ENCODE measurements at places on chromosomes 11 and 22.

- no peak for DNase-seq
Measured at GRCh38 chr22:28229566-28230485, 310.8 kb upstream of the PITPNB start.

GRCh38 chr22:39518996-39519680 lies 1.2 kb upstream of the ATF4 start:
- DNase-seq: no peak

- no peak for DNase-seq
Measured at GRCh38 chr11:130849215-130849568, 67.1 kb downstream of the SNX19 start.

- DNase-seq: no peak
Measured at GRCh38 chr11:26021017-26021416, 310.9 kb upstream of the ANO3 start.

GRCh38 chr11:15197696-15198095 lies 83.0 kb downstream of the INSC start:
- no peak for DNase-seq

DNA sequence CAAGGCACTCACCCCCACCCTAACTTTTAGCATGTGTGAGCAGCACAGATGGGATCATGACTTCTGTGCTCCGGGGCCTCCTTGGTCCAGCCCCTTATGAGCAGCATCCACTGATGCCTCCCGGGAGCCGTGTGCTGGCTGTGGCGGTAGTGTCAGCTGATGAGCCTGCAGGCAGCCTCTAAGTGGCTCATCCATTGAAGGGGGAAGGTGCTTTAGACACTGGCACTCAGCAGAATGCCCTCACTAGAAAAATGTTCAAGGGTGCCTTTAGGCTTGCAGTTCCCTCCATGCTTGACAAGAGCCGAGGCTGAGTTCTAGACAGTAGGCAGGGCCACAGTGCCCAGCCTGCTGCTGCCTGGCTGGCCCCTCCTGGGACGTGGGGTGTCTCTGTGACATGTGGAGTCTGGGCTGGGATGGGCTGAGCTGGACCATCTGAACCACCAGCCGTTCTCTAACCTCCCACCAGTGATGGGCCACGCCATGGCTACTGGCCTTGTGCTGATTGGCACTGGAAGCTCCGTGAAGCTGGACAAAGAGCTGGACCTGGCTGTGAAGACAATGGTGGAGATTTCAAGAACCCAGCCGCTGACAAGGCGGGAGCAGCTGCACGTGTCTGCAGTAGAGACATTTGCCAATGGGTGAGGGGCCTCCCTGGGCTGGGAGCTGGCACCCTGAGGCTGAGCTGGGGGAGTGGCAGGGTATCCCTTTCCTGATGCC lies 5.8 kb downstream of the TTC38 start:
- no peak for DNase-seq

- no peak for DNase-seq
Measured at GRCh38 chr11:118691926-118692830, 12.7 kb upstream of the TREH start.

- DNase-seq: no peak
Measured at GRCh38 chr11:34886609-34887008, 29.6 kb downstream of the APIP start.

DNA sequence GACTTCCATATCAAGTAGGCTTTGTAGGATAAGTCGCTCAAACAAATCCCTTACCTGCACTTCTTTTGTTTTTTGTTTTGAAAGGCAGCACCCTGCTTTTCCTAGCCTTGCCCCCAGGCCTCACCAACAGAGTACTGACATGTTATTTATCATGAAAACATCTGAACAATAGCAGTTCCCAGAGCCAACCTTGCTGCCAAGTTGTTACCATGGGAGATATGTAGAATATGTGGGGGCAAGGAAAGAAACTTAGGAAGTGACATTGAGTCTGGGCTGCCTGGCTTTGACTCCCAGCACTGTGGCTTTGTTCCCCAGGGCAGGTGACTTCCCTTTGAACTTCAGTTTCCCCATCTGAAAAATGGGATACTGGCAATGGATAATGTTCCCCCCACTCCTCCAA lies 53.4 kb upstream of the CRYBB3 start:
- no peak for DNase-seq

GRCh38 chr11:130533113-130533798 lies 84.8 kb downstream of the ADAMTS15 start:
- no peak for DNase-seq

GRCh38 chr11:861105-861479 lies 18.4 kb downstream of the TSPAN4 start:
- no peak for DNase-seq

- DNase-seq: peak; percentile 69
Measured at GRCh38 chr11:46277622-46278386, at the start of gene CREB3L1. Gene CREB3L1, plus strand, starts transcription at chr11:46277662. Its CDS starts 450 bp downstream, at chr11:46278112.

DNA sequence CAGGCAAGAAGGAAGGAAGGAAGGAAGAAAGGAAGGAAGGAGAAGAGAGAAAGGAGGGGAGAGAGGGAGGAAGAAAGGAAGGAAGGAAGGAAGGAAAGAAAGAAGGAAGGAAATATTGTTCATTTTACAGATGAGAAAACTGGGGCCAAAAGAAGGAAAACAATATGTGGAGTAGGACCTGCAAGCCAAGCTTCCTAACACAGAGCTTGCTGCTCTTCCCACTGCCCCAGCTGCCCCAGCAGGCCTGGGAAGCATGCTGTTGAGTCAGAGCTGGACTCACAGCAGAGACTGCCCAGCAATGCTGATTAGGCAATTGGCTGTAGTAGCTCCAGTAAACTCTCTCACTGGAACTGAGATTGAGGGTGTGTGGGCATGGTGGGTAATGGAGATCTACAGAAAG lies 42.6 kb upstream of the SMCO4 start:
- no peak for DNase-seq

DNA sequence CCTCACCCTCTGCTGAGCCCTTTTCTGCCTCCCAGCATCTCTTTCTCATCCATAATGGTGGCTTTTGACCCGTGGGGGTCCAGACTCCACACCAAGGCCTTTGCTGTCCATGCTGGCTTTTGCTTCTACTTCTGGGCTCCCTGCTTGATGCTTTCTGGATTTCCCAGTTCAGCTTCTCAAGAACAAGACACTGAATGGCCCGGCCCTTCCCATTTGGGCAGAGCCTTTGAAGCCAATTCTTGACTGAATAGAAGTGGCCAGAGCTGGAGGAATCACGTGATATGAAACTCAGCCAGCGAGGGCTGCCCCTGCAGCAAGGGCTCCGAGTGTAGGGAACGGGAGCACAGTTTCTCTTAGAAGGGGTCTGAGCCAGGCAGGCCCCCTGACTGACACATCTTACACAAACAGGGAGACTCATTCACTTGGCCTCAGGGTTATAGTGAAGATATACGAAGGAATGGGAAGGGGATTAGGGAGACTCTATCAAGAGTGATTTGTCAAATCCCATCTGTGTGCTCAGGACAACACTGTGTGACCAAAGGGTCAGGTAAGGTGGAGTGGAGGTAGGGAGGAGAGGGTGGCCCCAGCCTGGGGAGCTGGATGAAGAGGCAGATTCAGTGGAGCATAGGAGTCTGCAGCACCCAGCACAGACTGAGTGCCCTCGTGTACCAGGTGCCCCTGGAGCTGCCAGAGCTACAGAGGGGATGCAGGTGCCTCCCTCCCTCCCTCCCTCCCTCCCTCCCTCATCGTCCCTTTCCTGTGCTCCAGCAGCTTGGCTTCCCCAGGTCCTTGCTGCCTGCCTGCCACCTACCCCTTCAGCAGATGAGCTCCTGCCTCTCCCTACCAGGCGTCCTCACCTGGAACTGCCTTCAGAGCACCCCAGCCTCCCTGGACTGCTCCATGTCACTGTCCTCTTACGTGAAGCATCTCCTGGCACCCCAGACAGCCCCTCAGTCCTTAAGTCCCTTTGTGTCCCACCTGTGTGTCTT lies 106.0 kb downstream of the TRIM29 start:
- no peak for DNase-seq

DNA sequence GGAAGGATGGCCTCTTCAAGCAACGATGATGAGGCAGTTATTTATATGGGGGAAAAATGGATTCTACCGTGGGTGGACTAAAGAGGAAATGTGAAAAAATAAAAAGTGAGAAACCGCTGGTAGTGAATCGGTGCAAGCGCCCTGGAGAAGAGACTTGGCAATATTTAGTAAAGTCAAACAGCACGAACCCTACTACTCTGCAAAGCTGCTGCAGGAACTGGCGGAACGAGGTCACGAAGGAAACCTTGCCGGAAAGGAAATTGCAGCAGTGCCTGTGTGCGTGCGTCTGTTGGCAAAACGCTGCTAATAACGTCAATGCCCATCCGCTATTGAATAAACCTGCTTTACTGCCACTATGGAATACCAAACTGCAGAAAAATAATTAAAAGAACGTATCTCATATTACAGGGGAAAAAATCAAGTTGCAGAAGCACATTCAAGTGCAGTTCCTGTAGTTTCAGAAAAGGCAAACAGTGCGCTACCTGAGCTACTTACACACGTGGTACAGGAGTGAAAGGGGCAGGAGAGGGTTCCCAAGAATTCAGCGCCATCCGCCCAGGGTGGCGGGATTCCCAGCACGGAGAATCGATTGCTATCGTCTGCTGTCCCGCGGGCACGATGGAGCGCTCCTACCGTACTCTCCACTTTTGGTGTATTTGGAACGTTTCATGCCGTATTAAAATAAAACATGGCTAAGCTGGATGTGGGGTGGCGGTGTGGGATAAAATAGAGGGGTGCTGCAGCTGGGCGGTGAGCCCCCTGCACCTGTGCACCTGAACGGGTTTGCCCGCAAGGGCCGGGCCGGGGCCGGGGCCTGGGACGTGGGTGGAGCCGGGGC lies 585 bp upstream of the NADSYN1 start:
- DNase-seq: peak; percentile 52

GRCh38 chr11:87356428-87356827 lies 318.7 kb downstream of the TMEM135 start:
- no peak for DNase-seq

DNA sequence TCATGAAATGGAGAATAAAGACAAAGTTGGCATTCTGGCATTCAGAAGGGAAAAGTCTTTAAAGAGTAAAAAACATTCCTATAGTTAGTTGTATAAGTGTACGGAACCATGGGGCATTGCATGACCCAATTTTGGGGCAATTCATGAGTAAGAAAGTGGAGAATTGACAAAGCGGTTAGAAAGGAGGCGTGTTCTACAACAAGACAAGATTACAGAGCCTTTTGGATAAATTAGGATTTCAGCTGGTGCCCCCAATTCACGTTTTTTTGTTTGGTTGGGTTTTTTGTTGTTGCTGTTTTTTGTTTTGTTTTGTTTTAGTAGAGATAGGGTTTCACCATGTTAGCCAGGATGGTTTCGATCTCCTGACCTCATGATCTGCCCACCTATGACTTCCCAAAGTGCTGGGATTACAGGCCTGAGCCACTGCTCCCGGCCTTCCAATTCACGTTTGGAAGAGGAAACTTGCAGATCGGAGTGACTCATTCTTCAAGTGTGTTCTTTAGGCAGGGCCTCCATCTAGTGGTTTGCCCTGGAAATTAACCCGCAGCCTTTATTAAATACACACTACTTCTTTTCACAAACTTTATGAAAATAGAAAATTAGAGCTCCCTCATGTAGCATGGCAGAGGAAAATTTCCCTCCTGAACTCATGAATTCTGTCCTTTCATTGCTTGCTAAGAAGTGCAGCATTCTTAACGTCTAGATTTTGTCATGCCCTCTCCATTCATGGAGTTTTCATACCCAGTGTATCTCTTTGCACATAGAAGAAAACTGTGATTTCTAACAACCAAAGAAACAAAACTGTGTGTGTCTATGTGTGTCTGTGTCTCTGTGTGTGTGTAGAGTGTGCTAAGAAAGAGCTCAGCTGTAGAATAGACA lies 118.1 kb downstream of the BBOX1 start:
- DNase-seq: peak; percentile 41

GRCh38 chr11:82992223-82992622 lies 79.5 kb downstream of the RAB30 start:
- no peak for DNase-seq

- peak; percentile 65 for DNase-seq
Measured at GRCh38 chr22:50271519-50271970, 1.4 kb upstream of the MAPK11 start.

GRCh38 chr22:27445881-27446280 lies 355.7 kb downstream of the MN1 start:
- DNase-seq: no peak

GRCh38 chr11:69642549-69642912 lies 1.6 kb downstream of the CCND1 start:
- DNase-seq: peak; percentile 26

DNA sequence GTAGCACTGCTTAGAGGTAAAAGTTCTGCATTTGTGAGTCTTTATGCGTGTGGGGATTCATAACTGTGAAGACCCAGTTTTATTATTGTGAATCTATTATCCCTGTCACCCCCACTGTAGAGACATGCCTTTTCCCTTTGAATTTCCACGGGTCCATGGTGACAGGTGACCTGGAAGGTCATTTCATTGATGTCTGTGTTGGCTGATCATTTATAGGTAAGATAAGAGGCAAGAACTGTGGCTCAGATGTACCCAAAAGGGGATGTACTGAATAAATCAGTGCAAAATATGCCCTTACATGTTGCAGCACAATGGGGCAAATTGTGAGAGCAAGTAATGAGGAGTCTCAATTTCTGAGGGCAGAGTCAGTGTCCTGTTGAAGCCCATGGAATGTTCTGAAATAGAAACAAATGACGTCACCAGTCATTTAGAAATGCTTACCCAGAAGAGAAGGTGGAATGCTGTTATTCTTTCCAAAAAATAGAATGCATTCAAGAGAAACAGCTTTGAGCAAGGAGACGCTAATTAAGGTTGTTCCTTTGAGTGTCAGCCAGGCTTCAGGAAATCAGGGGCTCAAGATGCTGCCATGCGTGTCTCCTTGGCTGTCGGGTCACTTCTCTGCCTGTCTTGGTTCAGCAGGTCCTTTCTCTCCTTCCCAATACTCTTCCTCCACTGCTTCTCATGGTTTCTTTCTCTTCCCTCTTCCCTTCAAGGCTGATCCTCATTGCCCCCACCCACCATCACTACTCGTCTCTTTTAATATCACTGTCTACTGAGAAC lies 118.7 kb upstream of the E2F8 start:
- DNase-seq: no peak

- peak; percentile 94 for DNase-seq
Measured at GRCh38 chr11:75280227-75280701, 39.7 kb downstream of the TPBGL start.

DNA sequence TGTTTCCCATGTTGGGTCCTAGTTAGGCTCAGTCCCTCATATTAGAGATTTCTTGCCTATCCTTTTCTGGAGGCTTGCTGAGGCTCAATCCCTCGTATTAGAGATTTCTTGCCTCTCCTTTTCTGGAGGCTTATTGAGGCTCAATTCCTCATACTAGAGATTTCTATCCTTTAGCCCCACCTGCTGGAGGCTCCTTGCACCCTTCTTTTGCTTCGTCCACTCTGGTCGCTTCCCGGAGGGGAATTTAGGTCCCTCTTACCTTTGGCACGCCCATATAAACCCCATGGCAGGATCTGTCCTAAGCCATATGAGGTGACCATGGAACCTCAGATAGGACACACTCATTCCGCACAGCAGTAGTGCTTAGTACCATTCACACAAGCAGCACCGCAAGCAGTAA lies 15.9 kb downstream of the CYP2D6 start:
- peak; percentile 73 for DNase-seq

GRCh38 chr22:32477596-32477995 lies 3.0 kb downstream of the FBXO7 start:
- DNase-seq: no peak

GRCh38 chr22:41092847-41093411 lies 537 bp downstream of the EP300 start:
- DNase-seq: no peak
